ENCODE measurements at places on chromosomes 12 and 14. TPM values are rescaled to one million over a fixed set of nuclear protein-coding genes. Genes with fewer than 3 reads are reported as not detected.

SAMD15 gene
- total RNA-seq, result 2.0 TPM

GPR68 gene
- total RNA-seq, result 1.3 TPM

DNA sequence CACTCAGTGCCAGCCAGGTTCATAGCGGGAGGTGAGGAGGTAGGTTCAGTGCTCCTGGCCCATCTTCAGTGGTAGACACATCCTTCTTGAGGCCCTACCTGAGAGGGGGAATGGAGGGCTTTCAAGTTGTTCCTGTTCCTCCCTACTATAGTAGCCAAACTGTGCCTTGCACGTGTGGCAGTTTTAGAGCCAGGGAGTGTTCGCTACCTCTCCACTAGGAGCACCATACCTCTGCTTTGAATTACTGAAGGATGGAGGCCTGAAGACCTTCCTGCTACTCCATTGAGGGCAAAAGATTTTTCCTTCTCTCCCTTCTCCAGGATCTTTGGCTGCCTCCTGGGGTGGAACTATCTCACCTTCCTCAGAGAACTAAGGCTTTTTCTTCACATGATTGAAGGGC, 5.9 kb upstream of the ALG10 start:
- no peak for DNase-seq

DNA sequence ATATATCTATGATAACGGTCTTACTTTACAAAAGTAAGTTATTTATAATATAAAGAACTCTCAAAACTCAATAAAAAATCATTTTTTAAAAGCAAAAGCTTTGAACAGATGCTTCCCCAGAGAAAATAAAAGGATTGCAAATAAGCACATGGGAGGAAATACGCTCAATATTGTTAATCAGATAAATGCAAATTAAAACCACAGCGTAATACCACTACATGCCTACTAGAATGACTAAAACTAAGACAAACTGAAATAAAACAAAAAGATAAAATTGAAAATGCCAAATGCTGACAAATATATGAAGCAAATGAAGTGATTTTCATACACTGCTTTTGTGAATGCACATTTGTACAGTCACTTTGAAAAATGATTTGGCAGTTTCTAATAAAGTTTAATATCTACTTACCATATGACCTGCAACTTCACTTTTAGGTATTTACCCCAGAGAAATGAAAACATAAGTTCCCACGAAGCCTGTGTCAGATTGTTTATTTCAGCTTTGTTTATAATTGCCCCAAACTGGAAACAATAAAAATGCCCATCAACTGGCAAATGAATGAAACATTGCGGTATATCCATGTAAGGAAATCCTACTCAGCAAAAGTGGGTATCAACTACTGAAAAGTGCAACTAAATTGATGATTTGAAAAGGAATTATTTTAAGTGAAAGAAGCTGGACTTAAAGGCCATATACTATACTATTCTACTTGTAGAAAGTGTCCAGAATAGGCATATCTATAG, 1072.4 kb downstream of the TMTC2 start:
- DNase-seq, result no peak

DNA sequence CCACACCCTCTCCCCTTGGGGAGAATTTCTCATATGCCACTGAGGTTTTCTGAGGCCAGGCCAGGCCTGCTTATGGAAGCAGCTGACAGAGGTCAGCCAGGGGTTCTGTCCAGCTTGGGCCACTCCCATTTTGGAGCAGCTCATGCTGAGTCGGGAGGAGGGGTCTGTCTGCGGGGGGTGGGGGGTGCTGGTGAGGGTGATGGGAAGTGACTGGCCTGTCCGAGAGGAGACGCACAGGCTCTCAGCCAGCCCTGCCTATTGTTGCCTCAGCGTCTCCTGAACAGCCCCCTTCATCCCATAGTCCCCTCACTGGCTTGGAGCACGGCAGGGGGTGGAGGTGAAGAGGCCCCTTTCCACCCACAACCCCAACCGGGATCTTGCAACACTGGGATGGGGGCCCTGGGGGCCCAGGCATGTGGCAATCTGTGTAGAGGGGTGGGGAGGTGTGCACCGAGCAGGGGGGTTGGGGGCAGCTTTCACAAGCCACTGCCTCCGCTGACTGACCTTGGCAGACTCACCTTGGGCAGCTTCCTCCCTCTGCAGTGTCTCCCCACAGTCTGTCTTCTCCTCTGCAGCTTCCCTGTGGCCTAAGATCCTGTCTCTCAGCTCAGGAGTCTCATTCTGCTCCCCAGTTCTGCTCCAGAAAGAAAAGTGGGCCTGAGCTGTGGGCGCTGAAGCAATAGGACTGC, 5.5 kb downstream of the CEBPE start:
- peak; percentile 72 for DNase-seq

DNA sequence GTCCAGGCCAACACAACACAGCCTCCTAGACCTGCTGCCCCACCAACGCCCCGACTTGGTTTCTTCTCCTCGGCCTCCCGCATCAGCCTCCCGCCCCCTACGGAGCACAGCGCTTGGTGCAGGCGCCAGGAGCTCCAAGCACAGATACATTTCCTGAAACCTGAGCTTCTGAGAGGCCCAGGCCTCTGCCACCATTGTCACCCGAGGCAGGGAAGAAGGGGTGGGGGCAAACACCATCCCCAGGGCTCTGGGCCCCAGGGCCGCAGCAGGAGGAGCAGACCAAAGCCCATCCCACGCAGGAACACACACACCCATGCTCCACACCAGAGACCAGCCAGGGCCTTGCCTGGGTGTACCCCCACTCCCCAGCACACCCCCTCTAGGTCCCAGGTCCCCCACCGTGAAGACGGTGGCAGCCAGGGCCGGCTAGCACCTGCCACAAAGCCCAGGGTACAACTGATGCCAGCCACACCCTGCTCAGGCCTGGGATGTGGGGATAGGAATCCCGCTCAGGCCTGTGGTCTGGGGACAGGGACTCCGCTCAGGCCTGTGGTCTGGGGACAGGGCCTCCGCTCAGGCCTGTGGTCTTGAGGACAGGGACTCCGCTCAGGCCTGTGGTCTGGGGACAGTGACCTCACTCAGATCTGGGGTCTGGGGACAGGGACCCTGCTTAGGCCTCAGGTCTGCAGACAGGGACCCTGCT, 5.4 kb downstream of the JAG2 start:
- no peak for DNase-seq

Measured in fibroblast of the aortic adventitia (primary cell).